ENCODE measurements at places on chromosomes 12 and 14.
A peak's percentile ranks its signal among the peaks of the same experiment; 100 is the strongest.

GRCh38 chr14:79011091-79011919 is 841.1 kb downstream of the NRXN3 start:
- peak; percentile 2 for DNase-seq

GRCh38 chr12:105064564-105065178 is 19.6 kb downstream of the ALDH1L2 start:
- no peak for DNase-seq

DNA sequence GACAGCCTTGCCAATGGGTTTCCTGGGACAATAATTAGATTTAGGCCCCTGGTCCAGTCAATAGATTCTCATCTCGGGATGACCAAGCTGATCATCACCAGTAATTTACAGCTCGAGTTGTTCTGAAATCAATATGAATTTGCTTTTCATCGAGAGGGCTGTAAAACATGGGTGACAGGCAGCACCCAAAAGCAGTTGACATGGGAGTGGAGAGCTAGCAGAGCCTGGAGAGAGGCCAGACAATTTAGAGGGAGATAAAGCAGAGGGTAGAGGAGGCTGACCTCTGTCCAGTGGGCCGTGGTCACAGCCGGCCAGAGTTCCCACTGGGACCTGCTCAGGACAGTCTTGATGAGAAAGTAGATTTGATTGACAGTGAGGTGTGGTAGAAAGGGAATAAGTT is 157.3 kb downstream of the ASCL4 start:
- DNase-seq, result no peak

DNA sequence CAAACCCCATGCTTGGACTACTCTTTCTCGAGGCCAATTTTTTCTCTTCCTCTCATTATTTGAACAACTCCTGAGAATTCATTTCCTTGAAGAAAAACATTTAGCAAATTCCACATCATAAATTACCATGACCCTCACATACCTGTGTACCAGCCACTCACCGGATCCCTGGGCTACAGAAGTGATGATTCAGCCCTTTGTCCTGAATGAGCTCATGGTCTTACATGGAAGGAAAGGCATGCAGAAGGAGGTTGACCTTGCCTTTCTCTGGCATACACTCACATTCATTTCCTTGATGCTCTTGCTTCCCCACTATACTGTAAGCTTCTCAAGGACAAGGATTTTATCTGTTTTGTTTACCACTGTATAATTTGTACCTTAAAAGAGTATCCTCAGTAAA is 191.5 kb downstream of the SLC5A8 start:
- DNase-seq, result no peak

GRCh38 chr12:98780261-98780660 is 135.2 kb downstream of the APAF1 start:
- no peak for DNase-seq

GRCh38 chr14:74542056-74542685 is 48.6 kb downstream of the ISCA2 start:
- no peak for DNase-seq

DNA sequence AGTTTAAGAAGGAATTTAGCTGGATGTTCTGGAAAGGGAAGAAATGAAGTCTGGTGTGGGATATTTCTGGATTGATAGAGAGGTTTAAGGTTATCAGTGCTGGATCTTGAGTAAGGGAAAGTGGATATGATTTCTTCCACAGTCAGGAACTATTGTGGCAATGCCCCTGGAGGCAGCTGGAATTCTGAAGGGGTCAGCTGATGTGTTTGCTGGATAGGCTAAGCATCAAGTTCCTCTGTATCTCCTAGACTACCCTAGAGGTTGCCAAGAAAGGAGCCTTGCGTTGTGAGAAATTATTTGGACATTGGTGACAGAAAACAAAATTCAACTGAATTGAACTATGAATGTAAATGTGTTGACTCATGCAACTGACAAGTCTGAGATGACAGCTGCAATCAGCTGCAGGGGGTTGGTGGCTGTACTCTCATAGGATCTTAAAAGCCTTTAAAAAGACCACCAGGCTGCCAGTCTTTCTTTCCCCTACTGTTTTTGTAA is 244.4 kb downstream of the ATXN7L3B start:
- DNase-seq, result no peak

GRCh38 chr12:128339631-128340030 is 72.7 kb downstream of the TMEM132C start:
- DNase-seq, result no peak

GRCh38 chr12:86389949-86390348 is 133.8 kb upstream of the MGAT4C start:
- DNase-seq, result no peak

- DNase-seq, result no peak
Measured at GRCh38 chr12:81819991-81820633, 61.0 kb upstream of the PPFIA2 start.

DNA sequence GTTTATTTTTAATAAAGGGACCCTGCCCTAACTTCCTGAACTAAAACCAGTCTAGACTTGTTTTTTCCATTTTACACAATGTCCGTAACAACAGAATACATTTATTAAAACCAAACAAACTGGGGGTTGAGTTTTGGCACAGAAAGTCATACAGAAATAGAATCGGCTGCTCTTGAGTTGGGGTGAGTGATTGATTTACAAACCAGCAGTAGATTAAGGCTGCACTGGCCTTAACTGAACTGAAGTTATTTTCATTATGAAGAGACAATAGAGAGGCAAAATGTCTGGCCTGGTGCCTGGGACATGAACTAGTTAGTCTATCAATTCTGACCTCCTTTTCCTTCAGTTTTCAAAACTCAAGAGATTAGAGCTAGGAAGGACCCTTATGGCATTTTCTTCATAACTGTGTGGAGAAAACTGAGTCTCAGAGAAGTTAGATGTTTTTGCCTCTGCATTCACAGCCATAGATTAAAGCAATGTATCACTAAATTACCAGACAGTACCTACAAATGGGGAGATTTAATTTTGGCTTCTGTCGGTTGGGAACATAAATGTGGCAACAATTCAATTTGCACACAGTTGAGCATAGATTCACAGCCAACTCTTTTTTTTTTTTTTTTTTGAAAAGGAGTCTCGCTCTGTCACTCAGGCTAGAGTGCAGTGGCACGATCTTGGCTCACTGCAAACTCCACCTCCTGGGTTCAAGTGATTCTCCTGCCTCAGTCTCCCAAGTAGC is 19.8 kb upstream of the MGP start:
- no peak for DNase-seq

DNA sequence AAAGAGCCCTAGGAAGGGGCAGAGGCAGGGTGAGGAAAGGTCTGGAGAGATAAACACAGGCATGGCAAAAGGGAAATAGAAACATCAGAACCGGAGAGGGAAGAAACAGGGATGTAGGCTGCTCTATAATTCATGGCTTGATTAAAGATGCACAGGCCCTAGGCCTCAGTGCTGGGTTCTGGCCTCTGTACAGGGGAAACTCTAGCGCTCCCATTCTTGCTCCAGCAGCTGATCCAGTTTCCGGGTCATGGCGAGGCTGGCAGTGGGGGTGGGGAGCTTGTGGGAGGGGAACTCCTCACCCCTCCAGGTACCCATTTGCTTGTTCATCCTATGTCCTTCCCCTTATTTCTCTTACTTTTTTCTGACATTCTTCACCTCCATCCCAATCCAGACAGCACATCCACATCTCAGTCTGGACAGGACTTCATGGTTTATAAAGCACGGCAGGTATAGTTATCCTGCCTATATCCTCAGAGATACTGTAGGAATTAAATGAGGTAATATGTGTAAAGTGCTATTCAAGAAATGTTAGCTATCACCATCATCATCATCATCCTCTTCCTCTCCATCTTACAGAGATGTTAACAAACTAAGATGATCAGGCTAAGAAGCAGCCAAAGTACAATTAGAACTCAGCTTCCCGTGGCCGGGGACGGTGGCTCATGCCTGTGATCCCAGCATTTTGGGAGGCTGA is 8.0 kb upstream of the GPR84 start:
- no peak for DNase-seq

DNA sequence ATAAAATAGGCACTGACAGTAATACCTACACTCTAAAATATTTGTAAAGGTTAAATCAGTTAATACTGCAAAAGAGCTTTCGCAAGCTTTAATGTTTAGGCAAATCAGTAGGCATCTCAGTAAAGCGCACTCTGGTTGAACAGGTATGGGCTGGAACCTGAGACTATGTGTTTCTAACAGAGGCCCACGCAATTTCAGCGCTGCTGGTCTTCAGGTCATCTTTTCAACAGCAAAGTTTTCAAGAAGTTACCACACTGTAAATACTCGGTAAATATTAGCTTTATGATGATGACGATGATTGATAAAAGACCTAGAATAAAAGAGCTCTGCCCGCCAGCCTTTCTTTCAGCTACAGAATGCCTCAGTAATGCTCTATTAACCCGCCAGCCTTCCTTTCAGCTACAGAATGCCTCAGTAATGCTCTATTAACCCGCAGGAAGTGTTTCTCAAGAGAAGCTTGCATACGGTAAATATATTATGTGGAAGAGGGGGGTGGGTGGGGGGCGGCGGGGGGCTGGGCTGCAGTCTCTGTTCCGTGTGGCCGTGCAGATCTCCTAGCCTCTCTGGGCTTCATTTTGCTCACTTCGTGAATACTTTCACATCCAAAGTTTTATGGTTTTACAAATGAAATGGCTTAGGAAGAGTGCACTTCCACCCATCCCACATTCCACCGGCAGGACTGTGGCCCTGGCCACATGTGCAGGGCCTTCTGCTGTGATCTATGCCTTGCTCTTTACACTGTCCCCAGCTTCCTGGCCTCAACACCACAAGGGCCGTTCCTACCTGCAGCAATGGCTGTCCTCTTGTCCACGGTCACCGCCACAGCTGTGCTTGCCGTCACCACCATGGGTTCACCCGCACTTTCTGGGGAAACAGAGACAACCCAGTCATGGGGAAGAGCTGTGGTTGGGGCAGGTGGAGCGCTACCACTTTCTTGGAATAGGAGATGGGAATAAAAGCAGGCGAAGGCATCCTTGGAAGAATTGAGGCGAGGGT is 19.9 kb downstream of the LRTM2 start:
- DNase-seq, result no peak

GRCh38 chr12:27595231-27595642 is 71.2 kb downstream of the PPFIBP1 start:
- no peak for DNase-seq

DNA sequence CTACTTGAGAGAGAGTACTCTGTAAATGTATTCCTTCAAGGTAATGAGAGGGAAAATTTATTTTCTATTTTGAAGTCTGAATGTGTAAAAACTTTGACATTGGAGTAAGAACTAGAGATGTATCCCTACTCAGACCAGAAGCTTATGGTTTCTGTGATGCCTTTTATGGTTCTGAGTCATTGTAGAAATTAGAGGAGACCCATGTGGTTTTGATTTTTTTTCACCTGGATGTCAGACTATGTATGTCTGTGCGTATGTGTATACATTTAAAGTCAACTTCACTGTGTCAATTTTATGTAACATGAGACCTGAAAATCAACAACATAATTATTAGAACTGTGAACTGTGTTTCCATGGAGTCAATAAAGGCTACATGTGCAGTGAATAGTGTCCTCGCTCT is 302.0 kb downstream of the TRHDE start:
- DNase-seq, result no peak

- no peak for DNase-seq
Measured at GRCh38 chr12:132285991-132286681, 43.3 kb downstream of the GALNT9 start.

- DNase-seq, result no peak
Measured at GRCh38 chr14:104689109-104689880, at the start of gene INF2. TSS of gene INF2 (plus strand) at chr14:104689618. CDS start at chr14:104701366, 11,748 bp downstream.

DNA sequence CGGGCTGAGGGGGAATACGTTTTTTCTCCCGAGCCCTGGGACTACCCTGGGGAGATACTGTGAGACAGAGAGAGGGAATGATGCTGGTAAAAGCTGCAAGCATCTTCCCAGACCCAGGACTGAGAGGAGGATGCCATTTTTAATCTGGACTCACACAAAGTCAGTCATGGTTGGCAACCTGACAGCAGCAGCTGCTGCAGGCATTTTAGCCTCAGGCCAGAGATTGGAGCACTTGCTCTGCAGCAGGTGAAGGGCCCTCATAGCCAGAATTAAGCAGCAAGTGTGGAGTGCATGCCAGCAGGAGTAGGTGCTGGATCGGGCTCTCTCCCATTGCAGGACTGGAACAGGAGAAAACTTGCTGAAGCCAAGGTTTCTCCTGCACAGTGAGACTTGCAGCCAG is 361.1 kb upstream of the CLEC14A start:
- no peak for DNase-seq

GRCh38 chr14:60649875-60650372 is 647 bp upstream of the SIX1 start:
- DNase-seq, result no peak

- DNase-seq, result no peak
Measured at GRCh38 chr14:32587461-32587860, 258.4 kb downstream of the AKAP6 start.

GRCh38 chr14:40981247-40981646 is 625.4 kb upstream of the LRFN5 start:
- DNase-seq, result no peak

DNA sequence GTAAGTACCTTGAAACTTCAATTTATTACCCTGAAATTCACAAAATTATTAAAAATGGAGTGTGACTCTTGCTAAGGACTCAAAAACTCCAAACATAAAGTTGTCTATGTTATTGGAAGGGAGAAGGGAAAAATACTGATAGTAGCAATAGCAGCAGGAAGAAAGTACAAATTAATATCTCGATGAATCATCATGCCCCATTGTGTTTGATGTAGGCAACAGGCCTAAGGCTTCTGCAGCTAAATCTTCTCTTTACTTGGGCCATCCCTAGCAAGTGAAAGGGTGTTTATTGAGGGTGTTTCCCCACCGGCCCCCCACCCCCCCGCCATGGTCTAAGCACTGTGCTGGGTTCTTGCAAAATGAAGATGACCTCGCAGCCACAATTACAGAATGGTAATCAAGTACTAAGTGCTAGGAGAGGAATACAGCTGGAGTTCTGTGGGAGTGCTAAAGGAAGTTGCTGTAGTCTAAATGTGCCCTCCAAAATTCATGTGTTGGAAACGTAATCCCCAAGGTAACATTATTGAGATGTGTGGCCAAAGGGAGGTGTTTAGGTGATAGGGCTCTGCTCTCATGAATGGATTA is 76.5 kb downstream of the SNAPC1 start:
- DNase-seq, result no peak

DNA sequence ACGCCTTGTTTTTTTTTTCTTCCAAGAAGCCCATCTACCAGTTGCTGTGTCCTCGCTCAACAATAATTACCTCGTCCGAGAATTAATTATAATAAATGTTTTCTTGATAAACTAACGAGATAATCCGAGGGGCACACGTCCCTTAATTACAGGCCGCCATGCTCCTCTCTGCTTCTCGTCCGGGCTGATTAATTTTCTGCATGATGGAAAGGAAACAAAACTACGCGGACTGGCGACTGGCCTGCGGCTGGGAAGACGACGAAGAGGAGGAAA is 2.2 kb downstream of the OTX2 start:
- no peak for DNase-seq

Measured in thymus (tissue), 14 donors.